Effector CD4-positive, alpha-beta T cell (primary cell): ENCODE measurements at places on chromosomes 4 and X.
A peak's percentile ranks its signal among the peaks of the same experiment; 100 is the strongest.

GRCh38 chrX:131072871-131073571, 14.9 kb downstream of the ARHGAP36 start:
- no peak for DNase-seq

DNA sequence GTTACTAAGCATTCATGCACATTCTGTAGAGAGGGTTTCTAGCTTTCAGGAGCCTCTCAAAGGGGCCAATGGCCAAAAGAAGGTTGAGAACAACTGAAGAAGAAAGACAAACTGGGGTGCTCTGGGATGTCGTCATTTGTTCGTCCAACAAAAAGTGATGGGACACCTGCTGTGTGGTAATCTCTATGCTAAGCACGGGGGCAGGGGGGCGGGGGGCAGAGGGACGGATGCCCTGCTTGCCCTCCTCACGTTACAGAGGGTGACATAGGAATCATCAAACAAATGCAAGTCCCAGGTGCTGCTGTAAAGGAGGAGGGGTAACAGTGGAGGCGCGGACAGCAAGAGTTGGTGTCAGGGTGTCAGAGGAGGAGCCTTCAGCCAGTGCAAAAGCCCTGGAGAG, 12.8 kb upstream of the CRMP1 start:
- DNase-seq: no peak

- no peak for DNase-seq
These were observed 35.4 kb downstream of the ADD1 start for GRCh38 chr4:2879026-2879425.

DNA sequence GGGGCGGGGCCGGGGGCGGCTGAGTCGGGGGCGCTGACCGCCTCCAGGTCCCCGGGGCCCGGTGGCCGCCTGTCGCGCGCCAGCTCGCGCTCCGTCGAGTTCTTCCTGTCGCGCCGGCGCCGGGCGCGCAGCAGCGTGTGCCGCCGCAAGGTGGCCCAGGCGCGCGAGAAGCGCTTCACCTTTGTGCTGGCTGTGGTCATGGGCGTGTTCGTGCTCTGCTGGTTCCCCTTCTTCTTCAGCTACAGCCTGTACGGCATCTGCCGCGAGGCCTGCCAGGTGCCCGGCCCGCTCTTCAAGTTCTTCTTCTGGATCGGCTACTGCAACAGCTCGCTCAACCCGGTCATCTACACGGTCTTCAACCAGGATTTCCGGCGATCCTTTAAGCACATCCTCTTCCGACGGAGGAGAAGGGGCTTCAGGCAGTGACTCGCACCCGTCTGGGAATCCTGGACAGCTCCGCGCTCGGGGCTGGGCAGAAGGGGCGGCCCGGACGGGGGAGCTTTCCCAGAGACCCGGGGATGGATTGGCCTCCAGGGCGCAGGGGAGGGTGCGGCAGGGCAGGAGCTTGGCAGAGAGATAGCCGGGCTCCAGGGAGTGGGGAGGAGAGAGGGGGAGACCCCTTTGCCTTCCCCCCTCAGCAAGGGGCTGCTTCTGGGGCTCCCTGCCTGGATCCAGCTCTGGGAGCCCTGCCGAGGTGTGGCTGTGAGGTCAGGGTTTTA, 1.5 kb downstream of the ADRA2C start:
- no peak for DNase-seq

DNA sequence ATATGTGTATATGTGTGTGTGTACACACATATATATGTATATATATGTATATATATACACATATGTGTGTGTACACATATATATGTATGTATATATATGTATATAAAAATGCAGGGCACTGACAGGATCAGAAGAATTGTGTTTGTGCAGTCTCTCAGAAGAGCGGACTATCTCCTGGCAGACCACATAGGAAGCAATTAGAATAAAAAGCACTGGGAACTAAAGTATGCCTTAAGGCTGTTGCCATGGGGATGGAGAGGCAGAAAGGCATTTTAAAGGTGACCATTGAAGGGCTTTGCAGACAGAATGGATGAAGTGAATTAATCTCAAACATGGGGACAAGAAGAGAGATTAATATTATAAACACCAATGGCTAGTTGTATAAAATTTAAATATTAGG, 33.7 kb upstream of the USP51 start:
- DNase-seq: no peak

DNA sequence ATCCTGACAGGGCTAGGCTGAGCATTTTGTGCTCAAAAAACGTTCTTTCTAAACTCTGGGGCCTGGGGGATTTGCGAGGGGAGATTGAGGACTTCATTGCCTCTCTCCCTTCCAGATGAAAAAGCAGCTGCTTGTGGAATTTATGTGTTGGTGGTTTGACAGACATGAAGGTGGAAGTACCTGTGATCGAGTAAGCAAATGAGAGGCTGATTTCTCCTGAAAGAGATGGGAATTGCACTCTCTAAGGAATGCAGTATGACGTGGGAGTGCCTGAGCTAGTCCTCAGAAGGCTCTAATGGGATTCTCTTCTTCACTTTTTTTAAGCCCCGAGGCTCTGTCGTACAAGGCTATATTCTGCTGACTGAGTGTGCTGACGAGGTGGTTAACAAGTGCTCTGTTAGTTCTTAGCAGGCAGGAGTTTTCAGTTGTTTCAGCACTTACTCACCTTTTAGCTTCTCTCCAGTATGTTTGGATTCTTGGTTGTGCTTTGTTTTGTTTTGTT, 426.8 kb upstream of the CNKSR2 start:
- no peak for DNase-seq

DNA sequence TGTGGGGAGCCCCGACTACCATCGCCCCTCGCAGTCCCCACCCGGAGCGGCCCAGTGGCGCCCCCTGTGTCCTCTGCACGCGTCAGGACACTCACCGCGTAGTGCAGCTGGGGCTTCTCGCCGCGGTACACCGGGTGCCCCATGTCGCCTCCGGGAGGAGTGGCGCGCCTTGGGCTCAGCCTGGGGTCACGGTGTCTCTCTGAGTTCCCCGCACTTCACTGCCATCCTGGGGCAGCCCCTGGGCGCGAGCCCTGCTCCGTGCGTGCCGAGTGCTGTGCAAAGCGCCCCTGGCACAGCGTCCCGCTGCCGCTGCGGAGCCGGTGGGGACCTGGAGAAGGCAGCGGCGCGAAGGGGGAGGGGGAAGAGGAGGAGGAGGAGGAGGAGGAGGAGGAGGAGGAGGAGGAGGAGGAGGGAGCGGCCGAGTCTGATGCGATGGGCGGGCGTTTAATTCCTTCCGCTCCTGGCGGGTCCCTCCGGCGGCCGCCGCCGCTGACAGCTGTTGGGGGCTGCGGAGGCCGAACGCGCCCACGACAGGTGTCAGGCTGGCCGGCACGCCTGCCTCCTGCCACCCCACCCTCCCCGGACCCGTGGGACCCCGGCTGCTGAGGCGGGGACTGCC, 134.3 kb downstream of the AMELX start:
- no peak for DNase-seq

GRCh38 chr4:109939190-109939589, 26.5 kb downstream of the EGF start:
- no peak for DNase-seq

- DNase-seq: no peak
These were observed 71.1 kb downstream of the IGSF1 start for GRCh38 chrX:131217989-131218388.

DNA sequence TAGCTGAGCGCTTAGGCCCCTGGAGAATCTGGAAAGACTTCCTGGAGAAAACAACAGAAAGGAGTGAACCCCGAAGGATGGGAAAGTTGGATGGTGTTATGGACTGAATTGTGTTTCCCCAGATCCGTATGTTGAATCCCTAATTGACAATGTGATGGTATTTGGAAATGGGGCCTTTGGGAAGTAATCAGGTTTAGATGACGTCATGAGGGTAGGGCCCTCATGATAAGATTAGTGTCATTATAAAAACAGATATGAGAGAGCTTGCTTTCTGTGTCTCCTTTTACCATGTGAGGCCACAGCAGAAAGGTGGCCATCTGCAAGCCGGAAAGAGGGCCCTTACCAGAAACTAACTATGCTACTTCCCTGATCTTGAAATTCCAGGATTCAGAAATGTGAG, 159.5 kb downstream of the QDPR start:
- no peak for DNase-seq

- DNase-seq: no peak
These were observed at the start of gene KIT for GRCh38 chr4:54657551-54658251. Gene KIT, plus strand, starts transcription at chr4:54657957. Its CDS starts 58 bp downstream, at chr4:54658015.

GRCh38 chrX:154040863-154041262, 21.2 kb upstream of the IRAK1 start:
- DNase-seq: no peak

GRCh38 chr4:1351854-1352566, 5.0 kb downstream of the UVSSA start:
- peak; percentile 90 for DNase-seq

DNA sequence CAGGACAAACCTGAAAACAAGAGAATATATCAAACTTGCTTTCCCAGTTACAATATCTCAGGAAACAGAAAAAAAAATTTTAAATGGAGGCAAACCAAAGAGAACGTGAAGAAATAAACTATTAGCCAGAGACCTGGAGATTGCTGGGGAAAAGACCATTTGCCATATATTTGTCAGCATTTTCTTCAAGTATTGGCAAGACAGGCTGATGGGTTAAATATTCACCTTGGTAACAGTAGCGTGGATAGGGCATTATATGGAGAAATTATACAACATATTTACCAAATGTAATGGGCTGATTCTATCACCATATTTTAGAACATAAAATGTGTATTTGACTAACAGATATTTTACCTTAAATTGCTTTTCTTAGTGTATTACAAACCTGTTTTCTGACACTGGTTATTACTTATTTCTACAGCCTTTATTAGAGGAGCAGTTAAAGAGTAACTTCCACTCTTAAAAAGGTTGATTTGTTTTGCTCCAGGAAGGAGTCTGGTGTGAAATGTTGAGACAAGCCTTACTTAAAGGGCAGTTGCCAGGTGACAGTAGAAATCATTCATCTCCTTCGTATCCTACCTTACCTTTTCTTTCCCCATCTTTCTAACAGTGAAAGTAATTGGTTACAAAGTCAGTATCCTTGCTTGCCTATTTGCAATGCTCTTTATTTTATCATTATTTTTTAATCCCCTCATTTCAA, 575.5 kb downstream of the GBA3 start:
- DNase-seq: no peak

- no peak for DNase-seq
These were observed 1967.9 kb downstream of the C4orf33 start for GRCh38 chr4:131063878-131064277.

- no peak for DNase-seq
These were observed 22.4 kb downstream of the RBM47 start for GRCh38 chr4:40607221-40607620.

- no peak for DNase-seq
These were observed 86.1 kb downstream of the CPE start for GRCh38 chr4:165464813-165465381.

- no peak for DNase-seq
These were observed 56.4 kb downstream of the RWDD4 start for GRCh38 chr4:183602557-183603027.

- DNase-seq: no peak
These were observed 406.5 kb downstream of the IQCM start for GRCh38 chr4:149409146-149409545.

GRCh38 chr4:186554539-186554913, 841 bp downstream of the MTNR1A start:
- no peak for DNase-seq

GRCh38 chr4:108272986-108273385, 104.3 kb upstream of the LEF1 start:
- DNase-seq: no peak

DNA sequence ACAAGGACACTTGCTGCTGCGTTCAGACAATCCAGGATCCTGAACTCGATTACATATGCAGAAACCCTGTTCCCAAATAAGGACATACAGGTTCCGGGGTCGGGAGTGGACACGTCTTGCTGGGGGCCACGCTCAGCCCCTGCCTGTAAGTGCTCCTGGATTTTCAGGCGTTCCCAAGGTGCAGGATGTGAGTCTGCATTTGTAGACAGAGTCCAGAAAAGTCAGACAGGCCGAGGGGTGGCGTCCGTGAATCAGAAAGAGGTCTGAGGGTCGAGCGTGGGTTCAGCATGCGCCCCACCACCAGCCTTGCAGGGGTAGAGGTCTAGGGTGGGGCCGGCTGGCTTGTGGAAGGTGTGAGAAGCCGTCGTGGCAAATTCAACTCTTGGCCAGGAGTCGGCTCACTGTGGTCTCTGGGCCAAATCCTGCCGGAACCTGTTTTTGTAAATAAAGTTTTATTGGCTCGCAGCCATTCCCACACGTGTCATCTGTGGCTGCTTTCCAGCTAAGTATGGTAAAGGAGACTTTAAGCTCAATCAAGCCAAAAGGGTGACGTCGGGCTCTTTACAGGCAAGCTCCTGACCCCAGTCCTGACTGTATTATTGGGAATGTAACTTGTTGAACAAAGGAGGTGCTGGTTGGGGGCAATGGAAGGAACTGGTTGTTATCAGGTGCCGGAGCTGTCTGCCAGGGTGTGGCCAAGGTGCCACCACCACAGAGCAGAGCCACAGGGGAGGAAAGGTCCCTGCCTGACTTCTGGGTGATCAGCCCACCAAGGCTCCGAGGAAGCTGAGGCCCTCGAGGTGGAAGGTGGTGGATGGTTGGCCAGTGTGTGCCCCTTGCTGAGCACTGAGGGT, 7.4 kb downstream of the DOK7 start:
- no peak for DNase-seq

- DNase-seq: no peak
These were observed 1560.4 kb upstream of the TENM3 start for GRCh38 chr4:180682776-180683175.

DNA sequence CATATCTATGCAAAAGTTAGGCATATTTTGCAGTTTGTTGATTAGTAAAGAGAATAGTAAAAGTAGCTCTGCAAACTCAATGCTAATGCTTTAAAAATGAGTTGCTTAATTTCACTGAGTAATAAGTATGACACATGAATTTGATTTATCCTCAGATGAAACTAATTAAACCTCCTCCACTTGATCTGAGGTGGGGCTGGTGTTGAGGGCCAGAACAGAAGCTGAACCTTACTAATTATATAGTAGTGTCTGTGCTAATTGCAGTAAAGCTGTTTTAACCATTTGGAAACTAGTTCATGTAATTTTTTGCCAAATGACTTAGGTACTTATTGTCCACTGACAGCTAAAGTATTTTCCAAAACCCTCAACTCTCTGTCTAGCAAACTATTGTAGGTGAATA, 7.7 kb upstream of the PGAM4 start:
- no peak for DNase-seq

- no peak for DNase-seq
These were observed 12.4 kb upstream of the ADH7 start for GRCh38 chr4:99447513-99447912.

- DNase-seq: no peak
These were observed 22.0 kb downstream of the KLHL15 start for GRCh38 chrX:24005028-24005427.

DNA sequence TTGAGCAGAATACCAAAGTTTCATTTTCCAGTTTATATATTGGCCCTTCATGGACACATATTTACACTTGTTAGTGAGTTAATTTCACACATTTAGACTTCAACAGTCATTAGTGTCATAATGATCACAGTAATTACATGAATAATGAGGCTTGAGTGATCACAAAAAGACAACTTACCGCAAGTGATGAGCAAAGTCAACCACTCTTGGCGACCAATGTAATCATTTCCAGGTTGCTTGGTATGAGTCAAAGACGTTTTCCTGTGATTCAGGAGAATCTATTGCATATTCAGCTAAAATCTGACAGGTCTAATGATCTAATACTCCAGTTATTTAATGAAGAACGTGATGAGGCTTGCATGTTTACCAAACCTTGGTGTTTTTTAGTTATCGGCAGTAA, 407.9 kb upstream of the TENM3 start:
- no peak for DNase-seq
